Stimulated activated naive CD4-positive, alpha-beta T cell treated with Interleukin-2 at 50 U/mL for 16 hours (primary cell): ENCODE measurements at places on chromosomes 11 and 22.

DNA sequence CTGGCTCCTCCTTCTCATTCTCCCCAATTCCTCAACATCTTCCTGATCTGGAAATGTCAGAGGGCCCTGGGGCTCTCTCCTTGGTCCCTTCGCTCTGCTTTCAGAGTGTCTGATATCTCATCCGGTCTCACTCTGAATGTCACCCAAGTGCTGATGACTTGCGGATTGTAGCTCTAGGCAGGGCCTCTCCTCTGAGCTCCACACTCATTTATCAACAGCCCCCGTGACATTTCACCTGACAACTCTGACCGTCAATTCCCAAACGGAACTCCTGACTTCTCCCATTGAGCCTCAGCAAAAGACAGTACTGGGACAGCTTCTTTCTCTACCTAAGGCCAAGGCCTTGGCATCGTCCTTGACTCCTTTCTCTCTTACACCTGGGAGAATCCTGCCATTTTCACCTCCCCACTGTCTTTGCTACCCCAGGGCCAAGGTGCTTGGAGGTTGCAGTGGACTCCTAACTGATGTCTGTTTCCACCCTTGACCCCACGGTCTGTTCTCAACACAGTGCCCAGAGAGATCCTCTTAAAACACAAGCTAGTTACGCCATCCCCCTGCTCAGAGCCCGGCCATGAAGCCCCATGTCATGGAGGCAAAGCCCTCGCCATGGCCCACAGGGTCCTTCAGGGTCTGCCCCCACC lies 57.5 kb upstream of the THY1 start:
- no peak for DNase-seq

DNA sequence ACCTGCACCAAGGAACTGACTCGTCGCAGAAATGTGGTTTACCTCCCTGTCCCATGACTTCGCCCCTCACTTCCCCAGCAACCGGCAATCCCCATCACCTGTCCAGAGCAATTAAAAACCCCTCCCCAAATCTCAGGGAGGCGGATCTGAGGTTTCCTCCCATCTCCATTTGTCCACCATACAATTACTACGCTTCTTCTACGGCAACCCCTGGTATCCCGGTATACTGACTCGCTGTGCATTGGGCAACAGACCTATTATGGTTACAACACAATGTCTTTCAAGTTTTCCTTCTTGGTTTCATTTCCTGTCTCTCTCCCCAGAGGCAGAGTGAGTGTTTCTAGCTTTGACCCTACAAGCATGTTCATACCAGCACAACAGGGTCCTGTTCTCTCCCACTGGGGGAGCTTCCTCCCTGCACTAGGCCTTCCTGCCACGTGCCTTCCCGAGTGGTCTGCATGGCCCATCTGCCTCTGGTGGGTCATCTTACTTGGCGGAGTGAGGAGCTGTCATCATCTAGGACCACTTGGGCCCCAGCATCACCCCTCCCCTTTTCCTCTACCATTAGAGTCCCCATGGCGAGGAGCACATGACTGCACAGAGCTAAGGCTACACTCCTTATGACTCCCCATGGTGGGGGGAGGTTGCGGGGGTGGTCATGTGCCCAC lies 30.3 kb upstream of the NAP1L4 start:
- no peak for DNase-seq

- DNase-seq: no peak
These were observed 52.0 kb downstream of the ARHGAP8 start for GRCh38 chr22:44804327-44804726.

GRCh38 chr11:123145220-123145619 lies 49.8 kb downstream of the CLMP start:
- DNase-seq: no peak

- no peak for DNase-seq
These were observed 913.8 kb upstream of the CHORDC1 start for GRCh38 chr11:91136631-91137030.

DNA sequence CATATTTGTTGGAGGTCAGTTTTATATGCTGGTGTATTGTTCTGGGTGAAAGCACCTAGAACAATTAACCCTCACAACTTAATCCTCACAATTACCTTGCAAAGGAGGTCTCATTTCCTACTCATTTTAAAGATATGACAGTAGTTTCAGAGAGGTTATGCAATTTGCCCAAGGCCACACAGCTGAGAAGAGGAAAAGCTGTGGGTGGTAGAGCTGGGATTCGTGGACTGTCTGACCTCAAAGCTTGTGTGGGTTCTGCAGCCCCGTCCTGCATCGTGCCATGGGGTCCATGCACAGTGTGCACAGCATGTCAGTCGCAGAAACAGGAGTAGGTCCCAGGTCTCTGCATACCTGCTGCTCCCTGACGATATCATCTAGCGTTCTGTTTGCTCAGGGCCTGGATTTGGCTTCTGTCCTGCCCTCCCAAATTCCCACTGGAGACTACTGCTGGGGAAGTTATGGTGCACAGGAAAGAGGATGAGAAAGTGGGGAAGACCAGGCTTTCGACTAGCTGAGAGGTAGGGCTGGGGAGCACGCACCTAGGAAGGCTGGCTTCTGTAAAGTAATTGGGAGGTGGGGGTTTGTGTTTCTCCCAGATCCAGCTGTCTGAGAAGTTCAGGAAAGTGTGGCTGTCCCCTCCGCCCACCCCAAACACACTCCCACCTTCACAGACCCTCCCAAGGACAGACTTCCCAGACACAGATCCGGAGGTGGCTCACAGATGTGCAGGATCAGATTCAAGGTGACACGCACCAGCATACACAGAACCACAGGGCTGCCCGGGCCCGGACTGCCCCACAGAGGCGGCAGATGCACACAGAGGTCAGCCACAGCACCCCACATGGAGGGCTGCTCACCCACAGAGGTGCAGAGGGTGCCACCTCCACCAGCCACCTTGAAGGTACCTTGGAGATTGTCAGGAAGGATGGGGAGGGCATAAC lies 2.0 kb downstream of the BACE1 start:
- no peak for DNase-seq

- DNase-seq: no peak
These were observed 736.0 kb downstream of the NELL1 start for GRCh38 chr11:21405422-21405821.

DNA sequence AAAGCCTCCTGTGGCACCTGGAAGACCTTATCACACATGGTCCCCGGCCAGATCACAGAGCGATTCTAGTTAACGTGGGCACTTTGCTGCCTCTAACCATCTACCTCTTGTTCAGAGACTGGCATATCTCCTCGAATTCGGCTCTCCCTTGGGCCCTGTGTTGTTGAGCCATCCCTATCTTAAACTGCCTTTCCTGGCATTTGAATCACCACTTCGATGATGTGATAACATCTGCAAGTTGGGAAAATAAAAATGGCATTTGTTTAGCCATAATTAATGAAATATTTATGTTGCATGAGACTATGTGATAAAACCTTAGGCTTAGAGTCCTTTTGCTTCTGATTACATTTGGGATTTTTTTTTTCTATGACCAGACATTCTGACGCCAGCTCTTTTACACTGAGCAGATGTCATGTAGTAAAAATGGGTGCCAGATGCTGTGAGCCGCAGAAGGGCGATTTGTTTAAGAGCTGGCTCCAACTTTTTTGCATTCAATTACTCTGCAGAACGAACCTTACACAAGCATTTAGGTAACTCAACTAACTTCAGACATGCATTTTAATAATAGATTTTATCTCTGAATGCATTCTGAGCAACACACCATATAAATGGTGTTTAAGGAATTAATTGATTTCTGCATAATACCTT lies 58.5 kb upstream of the PARVA start:
- DNase-seq: no peak

GRCh38 chr22:19207401-19207808 lies 28.9 kb upstream of the SLC25A1 start:
- no peak for DNase-seq

GRCh38 chr22:37088108-37088605 lies 21.4 kb downstream of the TMPRSS6 start:
- DNase-seq: no peak

GRCh38 chr11:46800177-46800576 lies 45.9 kb downstream of the CKAP5 start:
- no peak for DNase-seq

GRCh38 chr11:44949160-44950030 lies 1.3 kb downstream of the TP53I11 start:
- peak; percentile 30 for DNase-seq
